ENCODE measurements at places on chromosomes 4 and X. TPM values are rescaled to one million over a fixed set of nuclear protein-coding genes. Genes with fewer than 3 reads are reported as not detected.

Gene SAGE1
- total RNA-seq, result not detected

Gene GPR119
- 21.9 TPM for total RNA-seq

GRCh38 chr4:53840643-53841042, 223.8 kb downstream of the CHIC2 start:
- DNase-seq, result no peak

DNA sequence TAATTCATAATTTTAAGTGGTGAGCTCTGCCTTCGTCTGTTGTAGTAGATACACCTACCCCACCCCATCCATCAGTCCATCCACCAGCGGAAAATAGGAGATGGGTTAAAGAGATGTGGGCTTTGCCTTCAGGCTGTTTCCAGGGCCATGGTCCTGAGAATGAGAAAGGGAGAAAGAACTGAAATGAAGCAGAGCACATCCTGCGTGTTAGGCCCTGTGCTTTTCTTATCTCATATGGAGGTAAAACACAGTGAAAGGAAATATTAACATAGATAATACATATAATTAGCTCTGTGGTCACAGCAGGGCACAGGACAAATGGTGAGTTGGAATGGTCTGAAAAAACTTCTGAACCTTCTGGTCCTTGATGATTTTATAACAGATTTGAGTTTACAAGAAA, 393.5 kb downstream of the BMPR1B start:
- no peak for DNase-seq

DNA sequence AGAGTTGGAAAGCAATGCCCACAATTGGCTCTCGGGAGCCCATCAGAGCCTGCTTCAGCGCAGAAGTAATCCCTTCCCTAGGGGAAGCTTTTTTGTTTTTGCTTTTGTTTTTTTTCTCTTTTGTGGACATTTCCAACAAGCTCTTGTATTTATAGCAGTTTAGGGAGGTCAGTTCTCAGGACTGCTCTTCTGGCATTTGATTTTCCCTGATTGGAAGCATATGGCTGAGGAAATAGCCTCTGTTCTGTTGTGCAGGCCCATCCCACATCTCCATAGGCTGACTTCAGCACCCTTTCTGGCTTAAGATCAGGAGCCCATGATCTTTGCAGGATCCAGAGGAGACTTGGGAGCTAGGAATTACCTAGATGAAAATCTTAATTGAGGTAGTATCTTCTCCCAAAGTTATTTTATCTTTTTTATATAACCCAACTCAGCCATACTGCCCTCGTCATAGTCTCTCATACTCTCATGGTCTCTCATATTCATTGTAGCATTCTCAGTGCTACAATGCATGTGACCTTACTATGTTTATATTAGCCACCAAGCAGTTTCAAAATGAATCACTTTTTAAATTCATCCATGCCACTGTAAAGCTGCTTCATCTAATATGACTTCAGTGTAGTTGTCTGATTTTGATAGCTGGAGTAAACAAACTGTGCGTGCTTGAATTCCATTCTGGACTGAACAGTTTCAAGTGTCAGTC, 16.7 kb downstream of the PAGE4 start:
- DNase-seq, result no peak

DNA sequence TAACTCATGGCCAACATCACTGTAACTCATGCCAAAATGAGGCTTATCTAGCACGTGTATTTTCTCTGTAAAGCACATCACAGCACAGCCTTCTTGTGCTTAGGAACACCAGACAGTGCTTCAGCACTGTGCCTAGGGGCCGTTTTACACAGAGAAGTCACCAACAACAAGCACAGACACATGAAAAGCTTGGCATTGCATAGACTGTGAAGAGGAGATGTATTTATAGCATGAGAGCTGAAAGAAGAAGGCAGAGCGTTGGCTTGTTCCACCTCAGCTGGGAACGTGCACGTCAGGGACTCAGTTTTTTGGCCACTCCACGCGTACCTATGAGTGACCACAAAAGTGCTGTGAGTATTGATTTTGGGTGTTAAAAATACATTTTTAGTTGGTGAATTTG, 116.3 kb upstream of the SFRP2 start:
- DNase-seq, result no peak

DNA sequence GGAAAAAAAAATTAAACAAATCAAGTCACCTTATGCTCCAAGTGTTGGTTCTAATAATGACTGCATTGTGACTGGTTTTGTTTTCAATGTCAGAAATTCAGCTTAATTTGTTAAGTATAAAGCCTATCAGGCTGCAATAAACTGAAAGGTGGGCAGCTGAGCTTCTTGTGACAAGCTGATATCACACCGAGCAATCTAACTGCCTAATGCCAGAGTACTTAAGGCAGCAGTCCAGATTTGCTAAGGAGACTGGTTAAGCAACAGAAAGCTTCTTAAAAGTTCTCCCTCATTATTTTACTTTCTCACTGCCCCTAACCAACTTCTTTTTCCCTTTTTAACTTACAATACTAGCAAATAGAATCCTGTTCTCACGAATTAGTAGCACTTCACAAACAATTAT, 201.0 kb downstream of the MAB21L2 start:
- DNase-seq, result no peak

GRCh38 chr4:88953400-88953799, 103.6 kb downstream of the FAM13A start:
- no peak for DNase-seq

GRCh38 chr4:129334136-129334535, 238.2 kb downstream of the C4orf33 start:
- DNase-seq, result no peak

DNA sequence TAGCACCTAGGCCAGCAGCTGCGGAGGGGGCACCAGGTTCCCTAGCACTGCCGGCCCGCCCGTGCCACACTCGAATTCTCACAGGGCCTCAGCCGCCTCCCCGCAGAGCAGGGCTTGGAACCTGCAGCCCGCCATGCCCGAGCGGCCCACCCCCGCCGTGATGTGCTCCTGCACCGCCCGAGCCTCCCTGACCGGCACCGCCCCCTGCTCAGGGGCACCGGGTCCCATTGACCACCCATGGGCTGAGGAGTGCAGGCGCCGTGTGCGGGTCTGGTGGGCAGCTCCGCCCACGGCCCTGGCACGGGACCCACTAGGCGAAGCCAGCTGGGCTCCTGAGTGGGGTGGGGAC, 35.4 kb upstream of the ENPP6 start:
- no peak for DNase-seq
